NCI-H187 treated with DMSO at 0.1 percent for 48 hours (cell line): ENCODE measurements at places on chromosomes 3 and 15.

- no peak for DNase-seq
These were observed 385.8 kb upstream of the CNTN6 start for GRCh38 chr3:707041-707440.

GRCh38 chr3:35641920-35642527 lies 2.7 kb downstream of the ARPP21 start:
- DNase-seq = no peak

GRCh38 chr3:107752202-107752990 lies 229.6 kb downstream of the BBX start:
- no peak for DNase-seq

DNA sequence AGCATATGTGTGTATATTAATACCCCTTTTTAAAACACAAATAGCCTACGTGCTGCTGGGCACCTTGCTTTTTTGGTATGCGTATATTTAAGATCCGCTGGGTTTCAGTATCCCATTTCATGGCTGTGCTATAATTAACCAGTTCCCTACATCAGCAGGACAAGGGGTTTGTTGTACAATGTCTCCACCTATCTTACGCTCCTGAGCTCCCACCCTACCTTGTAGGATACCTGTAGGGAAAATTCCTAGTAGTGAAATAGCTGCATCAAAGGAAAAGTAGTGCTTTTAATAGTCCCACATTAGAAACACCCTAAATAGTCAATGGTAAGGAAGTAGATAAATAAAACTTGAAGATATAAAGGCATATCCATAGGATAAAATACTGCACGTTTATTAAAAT lies 1.4 kb downstream of the MAP6D1 start:
- no peak for DNase-seq

- DNase-seq = no peak
These were observed 146.6 kb upstream of the TPM1 start for GRCh38 chr15:62895905-62896316.

- no peak for DNase-seq
These were observed 148.5 kb upstream of the PDZRN3 start for GRCh38 chr3:73773233-73773632.
